ENCODE measurements at places on chromosomes 2 and 18. TPM values are rescaled to one million over a fixed set of nuclear protein-coding genes. Genes with fewer than 3 reads are reported as not detected.

TOGARAM2 gene
- 1.9 TPM for total RNA-seq

DNA sequence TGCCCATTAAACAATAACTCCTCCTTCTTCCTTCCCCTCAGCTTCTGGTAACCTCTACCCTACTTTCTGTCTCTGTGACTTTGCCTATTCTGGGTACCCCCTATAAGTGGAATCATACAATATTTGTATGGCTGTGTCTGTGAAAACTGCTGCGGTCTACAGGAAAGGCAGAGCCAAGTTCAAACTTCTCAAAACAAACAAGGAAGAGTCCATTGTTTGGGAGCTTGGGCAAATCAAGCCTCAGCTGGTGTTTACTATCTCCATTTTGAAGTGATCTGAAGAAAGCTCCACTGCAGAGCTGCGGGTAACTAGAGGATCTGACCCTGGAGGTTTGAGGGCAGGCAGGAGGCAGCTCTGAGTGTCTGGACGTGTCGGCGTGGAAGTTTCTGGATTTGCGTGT, 48.6 kb upstream of the DAPL1 start:
- no peak overlapping the region for H3K4me3 ChIP-seq
- H3K27me3 ChIP-seq, result peaks cover 32% of the 10 kb centered on the region
- peaks cover 4% of the 10 kb centered on the region for H3K4me1 ChIP-seq
- H3K27ac ChIP-seq, result no peak overlapping the region
- H3K36me3 ChIP-seq, result no peaks in the 10 kb centered on the region

- no peak for DNase-seq
- peak overlapping the region; percentile 60 for H3K27ac ChIP-seq
- no peaks in the 10 kb centered on the region for H3K27me3 ChIP-seq
- no peak overlapping the region for H3K4me3 ChIP-seq
- H3K4me1 ChIP-seq, result peaks cover 66% of the 10 kb centered on the region
These were observed 10.8 kb downstream of the GLS start for GRCh38 chr2:190891372-190891771.

TCF23 gene
- total RNA-seq, result not detected

- H3K27ac ChIP-seq, result no peak overlapping the region
- no peak for DNase-seq
- H3K4me3 ChIP-seq, result no peak overlapping the region
- H3K4me1 ChIP-seq, result no peaks in the 10 kb centered on the region
These were observed 179.9 kb downstream of the ETAA1 start for GRCh38 chr2:67576991-67577390.

VAMP8 gene
- total RNA-seq, result 98.3 TPM

CCDC178 gene
- total RNA-seq, result not detected

- no peak overlapping the region for H3K4me3 ChIP-seq
- no peaks in the 10 kb centered on the region for H3K36me3 ChIP-seq
- peaks cover 8% of the 10 kb centered on the region for H3K27me3 ChIP-seq
These were observed 485.2 kb downstream of the TRIB2 start for GRCh38 chr2:13201924-13202323.

DNA sequence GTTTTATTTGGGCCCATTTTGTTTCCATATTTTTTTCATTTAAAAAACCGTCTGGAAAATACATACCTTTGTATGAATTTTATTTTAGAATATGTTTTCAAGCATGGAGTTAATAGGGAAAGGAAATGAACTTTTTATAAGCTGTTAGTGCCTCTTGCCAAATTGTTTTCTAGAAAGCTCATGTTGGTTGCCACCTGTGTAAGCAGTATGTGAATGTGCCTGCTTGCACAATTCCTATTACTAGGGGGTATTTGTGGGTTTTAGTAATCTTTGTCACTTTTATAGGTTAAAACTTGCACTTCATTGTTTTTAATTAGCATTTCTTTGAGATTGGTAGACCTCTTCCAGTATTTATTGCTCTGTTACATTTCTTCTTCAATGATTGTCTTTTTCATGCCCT, 107.3 kb downstream of the TANC1 start:
- H3K36me3 ChIP-seq, result no peaks in the 10 kb centered on the region
- no peaks in the 10 kb centered on the region for H3K4me1 ChIP-seq
- no peak for DNase-seq
- H3K27ac ChIP-seq, result no peak overlapping the region

DNA sequence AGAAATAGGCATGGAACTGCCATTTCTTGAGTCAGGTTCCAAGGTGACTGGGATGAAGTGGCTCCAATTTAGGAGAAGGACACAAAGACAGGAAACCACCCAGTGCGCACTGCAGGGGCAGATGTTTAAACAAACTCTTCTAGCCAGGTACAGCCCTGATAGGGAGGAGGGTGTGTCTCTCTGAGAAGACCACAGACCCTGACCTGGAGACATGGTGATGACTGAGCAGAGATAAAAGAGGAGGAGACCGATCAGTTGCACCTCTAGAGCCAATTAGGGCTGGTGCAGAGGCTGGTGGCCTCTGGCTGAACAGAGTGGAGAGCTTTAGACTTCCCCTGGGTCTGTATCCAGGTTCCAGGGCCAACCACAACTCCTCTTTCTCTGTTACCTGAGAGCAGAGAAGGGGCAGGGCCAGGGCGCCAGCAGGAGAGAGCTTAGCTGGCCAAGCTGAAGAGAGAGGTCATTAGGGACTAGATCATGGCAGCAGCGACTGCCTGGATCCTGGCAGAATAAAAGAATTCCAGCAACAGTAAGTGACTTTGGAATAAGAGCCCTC, 5.4 kb upstream of the SPOPL start:
- peaks cover 11% of the 10 kb centered on the region for H3K4me1 ChIP-seq
- no peaks in the 10 kb centered on the region for H3K27me3 ChIP-seq
- no peak for DNase-seq
- H3K27ac ChIP-seq, result no peak overlapping the region
- no peak overlapping the region for H3K4me3 ChIP-seq

PHOSPHO2 gene
- 3.4 TPM for total RNA-seq

C2orf15 gene
- total RNA-seq, result 1.0 TPM

GRCh38 chr2:41896186-41896846, 151.5 kb upstream of the PKDCC start:
- no peak overlapping the region for H3K27ac ChIP-seq
- peaks cover 3% of the 10 kb centered on the region for H3K4me1 ChIP-seq
- H3K4me3 ChIP-seq, result no peak overlapping the region
- no peaks in the 10 kb centered on the region for H3K27me3 ChIP-seq
- no peaks in the 10 kb centered on the region for H3K36me3 ChIP-seq

GRCh38 chr2:228768818-228769217, 502.3 kb downstream of the PID1 start:
- no peak overlapping the region for H3K27ac ChIP-seq
- H3K4me3 ChIP-seq, result no peak overlapping the region
- H3K27me3 ChIP-seq, result no peaks in the 10 kb centered on the region
- no peaks in the 10 kb centered on the region for H3K36me3 ChIP-seq
- DNase-seq, result no peak
- no peaks in the 10 kb centered on the region for H3K4me1 ChIP-seq

DNA sequence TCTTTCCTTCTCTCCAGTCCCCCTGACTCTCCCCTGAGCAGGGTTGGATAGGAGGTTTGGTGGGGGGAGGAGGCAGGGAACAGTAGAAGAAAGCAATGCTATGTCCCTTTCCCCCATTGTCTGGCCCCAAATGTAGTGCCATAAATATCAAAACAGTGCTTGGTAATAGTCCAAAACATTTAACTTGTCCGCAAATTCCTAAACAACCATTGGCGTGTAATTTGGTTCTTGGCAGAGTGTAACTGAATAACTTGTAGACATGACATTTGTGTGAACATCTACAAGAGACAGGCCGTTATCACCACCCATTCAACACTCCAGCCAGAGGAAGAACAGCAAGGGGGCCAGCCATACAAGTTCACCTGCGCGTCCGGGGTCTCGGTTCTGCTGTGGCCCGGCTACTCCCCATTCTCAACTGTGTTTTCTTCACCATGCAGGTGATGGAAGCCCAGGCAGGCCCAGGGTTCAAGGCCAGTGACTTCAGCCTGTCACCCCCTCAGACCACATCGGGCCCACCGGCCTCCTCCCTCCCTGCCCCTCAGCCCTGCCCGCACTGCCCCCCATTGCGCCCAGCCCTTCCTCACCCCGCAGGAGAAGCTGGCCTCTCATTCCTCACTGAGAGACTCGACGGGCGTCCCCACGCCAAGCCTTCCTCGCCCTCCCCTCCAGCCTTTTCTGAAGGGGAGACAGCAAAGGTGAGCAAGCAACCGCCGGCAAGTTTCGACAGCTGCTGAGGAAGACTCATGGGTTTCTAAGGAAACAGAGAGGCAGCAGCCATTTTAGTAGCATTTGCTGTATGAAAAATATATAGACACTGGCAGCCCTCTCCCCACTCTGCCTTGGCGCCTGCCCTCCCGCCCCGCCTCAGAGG, 699 bp upstream of the RAPGEF4 start:
- no peaks in the 10 kb centered on the region for H3K36me3 ChIP-seq
- peak; percentile 42 for DNase-seq

DNA sequence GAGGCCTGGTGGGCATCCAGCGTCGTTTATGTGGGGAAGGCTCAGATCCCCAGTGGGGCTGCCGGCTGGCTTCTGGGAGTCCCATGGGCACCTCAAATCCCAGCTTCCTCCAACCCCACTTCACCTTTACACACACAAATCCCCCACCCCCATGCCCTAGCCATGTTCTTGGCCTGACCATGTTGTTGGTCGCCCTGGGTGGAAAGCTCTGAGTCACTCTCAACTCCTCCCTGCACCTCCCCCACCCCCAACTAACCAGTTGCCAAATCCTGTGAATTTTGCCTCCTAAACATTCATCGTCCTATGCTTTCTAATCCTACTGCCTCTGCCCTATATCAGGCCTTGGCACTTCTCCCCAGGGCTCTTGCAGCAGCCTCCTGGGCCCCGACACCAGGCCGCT, 6.4 kb downstream of the TNS1 start:
- no peaks in the 10 kb centered on the region for H3K4me1 ChIP-seq
- DNase-seq, result no peak

CYP26B1 gene
- total RNA-seq, result not detected

CTAGE1 gene
- total RNA-seq, result not detected

PCARE gene
- total RNA-seq, result not detected

GRCh38 chr2:220466251-220466691, 838.8 kb downstream of the SLC4A3 start:
- no peaks in the 10 kb centered on the region for H3K4me1 ChIP-seq
- peaks cover 5% of the 10 kb centered on the region for H3K27me3 ChIP-seq
- no peak overlapping the region for H3K4me3 ChIP-seq
- no peak for DNase-seq

DNA sequence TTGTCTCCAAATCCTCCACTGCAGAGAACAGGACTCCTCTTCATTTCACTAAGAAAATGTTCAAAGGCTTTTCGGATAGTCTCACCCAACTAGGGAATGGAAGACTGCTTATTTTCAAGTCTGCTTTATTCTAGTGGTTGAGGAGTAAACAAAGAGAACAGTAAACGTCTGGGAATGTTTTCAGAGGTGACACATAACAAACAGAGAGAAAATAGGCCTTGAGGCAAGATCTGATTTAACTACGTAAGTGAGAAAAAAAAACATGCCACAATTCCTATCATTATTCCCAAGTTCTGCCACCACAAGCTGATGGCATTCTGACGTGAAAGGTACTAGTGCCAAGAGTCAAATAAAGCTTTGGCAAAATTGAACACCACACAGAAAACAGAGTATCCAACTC, 16.7 kb upstream of the WIPF1 start:
- no peak overlapping the region for H3K4me3 ChIP-seq
- peaks cover 64% of the 10 kb centered on the region for H3K36me3 ChIP-seq
- peak overlapping the region; percentile 62 for H3K27ac ChIP-seq

GRCh38 chr2:71277147-71277475, 50.2 kb upstream of the PAIP2B start:
- H3K4me1 ChIP-seq, result peaks cover 10% of the 10 kb centered on the region
- peaks cover 3% of the 10 kb centered on the region for H3K36me3 ChIP-seq
- peaks cover 91% of the 10 kb centered on the region for H3K27me3 ChIP-seq
- H3K27ac ChIP-seq, result no peak overlapping the region
- no peak for DNase-seq
- peak overlapping the region; percentile 75 for H3K4me3 ChIP-seq

AP1S3 gene
- total RNA-seq, result 11.3 TPM

OBSL1 gene
- 2.0 TPM for total RNA-seq

All from activated naive CD8-positive, alpha-beta T cell treated with anti-CD3 and anti-CD28 coated beads for 36 hours (primary cell).